ENCODE measurements at places on chromosomes 5 and 9. TPM values are rescaled to one million over a fixed set of nuclear protein-coding genes. Genes with fewer than 3 reads are reported as not detected.

The UIMC1 gene
- 36.1 TPM for total RNA-seq

The SLC46A2 gene
- not detected for total RNA-seq

The APBA1 gene
- total RNA-seq, result 5.9 TPM

The FOXD1 gene
- total RNA-seq, result 13.5 TPM

DNA sequence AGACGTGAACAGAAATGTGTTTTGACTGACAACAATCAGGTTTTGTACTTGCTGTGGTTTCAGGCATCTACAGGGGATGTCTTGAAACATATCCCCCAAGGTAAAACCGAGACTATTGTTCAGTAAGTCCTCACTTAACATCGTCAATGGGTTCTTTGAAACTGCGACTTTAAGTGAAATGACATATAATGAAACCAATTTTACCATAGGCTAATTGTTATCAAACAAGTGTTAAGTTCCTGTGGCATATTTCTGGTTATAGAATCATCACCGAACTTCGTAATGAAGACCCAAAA is 16.4 kb upstream of the OMD start:
- DNase-seq, result no peak

DNA sequence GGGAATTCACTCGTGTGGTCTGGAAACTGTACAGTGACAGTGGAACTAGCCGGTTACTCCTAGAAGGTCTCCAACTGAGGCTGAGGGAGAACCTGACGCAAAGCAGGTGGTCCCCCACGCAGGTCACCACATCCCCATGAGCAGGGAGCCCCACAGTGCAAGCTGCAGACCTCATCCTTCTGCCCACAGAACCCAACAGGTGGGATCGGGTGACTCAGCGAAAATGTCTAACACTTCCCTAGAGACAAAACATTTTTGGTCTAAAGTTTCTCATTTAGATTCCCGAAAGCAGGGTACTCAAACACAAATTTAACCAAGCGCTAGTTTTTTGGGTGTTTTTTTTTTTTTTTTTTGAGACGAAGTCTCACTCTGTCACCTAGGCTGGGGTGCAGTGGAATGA is 62.4 kb upstream of the RETREG1 start:
- no peak for DNase-seq

DNA sequence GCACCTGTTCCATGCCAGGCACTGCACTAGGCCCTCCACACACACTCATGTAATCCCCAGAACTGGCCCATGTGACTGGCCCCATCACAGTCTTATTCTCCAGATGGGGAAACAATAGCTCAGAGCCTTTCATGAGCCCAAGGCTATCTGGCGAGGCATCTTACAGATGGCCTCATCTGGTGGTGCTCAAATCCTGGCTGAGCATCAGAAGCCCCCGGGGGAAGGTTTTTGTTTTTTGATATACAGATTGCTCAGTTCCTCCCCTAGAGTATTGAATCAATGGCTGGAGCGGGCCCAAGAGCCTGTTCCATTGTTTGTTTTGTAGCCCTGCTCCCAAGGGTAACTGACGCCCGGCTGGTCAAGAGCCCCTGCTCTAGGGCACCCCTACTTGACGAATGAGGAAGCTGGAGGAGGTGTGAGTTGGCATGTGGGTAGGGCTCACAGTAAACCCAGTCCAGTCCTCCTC is 145.3 kb upstream of the RAPGEF1 start:
- no peak for DNase-seq

GRCh38 chr9:35708146-35708545 is 18.4 kb upstream of the TPM2 start:
- DNase-seq, result no peak

- DNase-seq, result no peak
These were observed 31.1 kb downstream of the DIRAS2 start for GRCh38 chr9:90611568-90611967.

DNA sequence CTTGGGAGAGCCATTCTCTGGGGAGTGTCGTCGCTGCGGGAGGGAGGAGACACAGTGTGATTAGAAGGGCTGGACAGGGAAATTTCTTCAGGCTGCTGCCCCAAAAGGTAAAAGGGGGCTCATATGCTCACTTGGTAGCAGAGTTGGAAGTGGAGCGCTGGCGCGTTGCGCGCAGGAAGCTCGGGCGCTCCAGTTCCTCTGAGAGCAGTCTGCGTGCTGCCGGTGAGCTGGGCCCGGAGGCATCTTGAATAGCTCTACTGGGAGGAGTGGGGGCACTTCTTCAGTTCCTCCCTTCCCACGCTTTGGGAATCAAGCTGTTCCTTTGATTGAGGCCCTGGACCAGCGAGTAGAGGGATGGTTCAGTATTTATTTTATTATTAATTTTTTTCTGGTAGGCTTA is 2.7 kb downstream of the RXFP3 start:
- no peak for DNase-seq

- no peak for DNase-seq
These were observed 41.4 kb downstream of the CNOT6 start for GRCh38 chr5:180535573-180535972.

DNA sequence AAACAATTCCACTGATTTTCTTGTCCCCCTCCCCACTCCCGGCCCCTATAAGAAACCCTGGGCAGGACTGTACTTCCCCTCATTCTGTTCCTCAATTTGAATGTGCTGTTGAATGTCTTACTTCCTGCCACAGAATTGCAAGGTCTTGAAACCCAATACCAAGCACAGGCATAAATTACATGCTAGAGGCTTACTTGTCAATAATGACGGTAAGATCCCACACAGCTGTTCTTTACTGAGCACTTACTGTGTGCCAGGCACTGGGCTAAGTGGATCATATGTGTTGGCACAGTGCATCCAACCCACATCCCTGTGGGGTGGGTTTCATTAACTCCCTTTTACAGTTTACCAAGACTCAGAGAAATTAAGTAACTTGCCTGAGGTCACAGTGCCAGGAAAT is 63.4 kb downstream of the MVB12B start:
- DNase-seq, result no peak

- DNase-seq, result no peak
These were observed 7.1 kb upstream of the CD180 start for GRCh38 chr5:67203701-67204074.

GRCh38 chr5:79086116-79086515 is 16.5 kb downstream of the BHMT2 start:
- DNase-seq, result no peak

DNA sequence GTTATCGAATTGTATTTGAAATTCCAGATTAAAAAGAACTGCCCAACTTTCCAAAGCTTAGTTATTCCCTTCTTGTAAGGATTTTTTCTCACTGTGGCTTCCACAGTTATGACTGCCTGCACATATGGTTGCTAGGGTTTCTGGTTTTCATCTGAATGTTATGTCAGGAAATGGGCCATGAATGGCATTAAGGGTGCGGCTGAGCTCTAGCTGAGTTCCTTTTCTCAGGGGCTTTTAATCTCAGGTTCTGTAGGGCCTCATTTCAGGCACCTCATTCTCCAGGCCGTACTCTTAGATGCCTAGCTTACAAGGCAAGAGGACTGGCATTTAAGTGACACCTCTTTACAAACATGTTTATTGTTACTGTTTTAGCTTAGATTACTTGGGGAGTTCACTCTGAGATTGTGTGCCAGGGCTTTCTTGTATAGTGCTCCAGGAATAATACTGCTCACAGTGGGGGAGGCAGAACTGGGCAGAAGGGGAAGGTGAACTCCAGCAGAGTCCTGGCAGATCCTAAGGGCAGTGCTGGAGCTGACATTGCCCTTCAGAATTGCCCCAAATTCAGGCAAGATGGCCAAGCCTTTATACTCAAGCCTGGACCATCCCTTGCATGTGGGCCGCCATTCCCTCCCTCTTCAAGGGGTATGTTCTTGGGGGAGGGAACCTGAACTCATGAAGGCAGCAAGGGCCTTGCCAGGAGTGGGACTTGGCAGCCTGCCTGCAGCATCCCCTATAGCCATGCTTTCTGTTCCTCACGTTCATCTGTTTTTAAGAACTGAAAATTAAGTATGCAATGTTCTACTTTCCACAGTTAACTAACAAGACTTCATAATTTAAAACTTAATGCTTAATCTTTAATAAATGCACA is 111.5 kb downstream of the KDM4C start:
- no peak for DNase-seq

GRCh38 chr9:96419691-96419969 is 1.5 kb upstream of the ZNF367 start:
- no peak for DNase-seq

GRCh38 chr5:178357121-178357521 is 124.5 kb upstream of the PHYKPL start:
- no peak for DNase-seq

Measured in astrocyte (in vitro differentiated cells and primary cell).